ENCODE measurements at places on chromosomes 3 and 15.

GRCh38 chr15:48103647-48104046 is 17.1 kb upstream of the SLC24A5 start:
- DNase-seq: no peak

- DNase-seq: no peak
These were observed 152.7 kb downstream of the CD47 start for GRCh38 chr3:107938143-107938542.

DNA sequence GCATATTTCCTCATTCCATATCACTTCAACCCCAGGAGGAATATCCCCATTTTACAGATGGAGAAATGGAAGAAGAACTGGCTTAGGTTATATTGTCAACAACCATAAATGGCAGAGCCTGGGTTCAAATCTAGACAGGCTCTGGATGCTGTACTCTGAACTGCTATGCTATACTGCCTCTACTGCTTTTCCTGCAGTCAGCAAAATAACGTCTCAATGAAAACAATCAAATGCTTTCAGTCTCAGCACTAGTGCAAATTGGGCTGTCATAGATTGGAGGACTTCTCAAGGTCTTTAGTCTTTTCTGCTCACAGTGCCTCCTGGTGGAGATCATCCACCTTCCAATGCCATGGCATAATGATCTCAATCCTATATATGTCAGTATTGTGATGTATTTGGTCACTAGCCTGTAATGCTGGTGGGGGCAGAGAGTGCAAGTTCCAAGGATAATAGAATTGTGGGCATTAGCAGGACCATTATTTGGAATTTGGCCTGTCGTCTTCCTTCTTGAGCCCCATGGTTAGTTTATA is 285.0 kb downstream of the CLSTN2 start:
- no peak for DNase-seq

GRCh38 chr15:45714590-45715488 is 80.0 kb downstream of the SQOR start:
- no peak for DNase-seq

DNA sequence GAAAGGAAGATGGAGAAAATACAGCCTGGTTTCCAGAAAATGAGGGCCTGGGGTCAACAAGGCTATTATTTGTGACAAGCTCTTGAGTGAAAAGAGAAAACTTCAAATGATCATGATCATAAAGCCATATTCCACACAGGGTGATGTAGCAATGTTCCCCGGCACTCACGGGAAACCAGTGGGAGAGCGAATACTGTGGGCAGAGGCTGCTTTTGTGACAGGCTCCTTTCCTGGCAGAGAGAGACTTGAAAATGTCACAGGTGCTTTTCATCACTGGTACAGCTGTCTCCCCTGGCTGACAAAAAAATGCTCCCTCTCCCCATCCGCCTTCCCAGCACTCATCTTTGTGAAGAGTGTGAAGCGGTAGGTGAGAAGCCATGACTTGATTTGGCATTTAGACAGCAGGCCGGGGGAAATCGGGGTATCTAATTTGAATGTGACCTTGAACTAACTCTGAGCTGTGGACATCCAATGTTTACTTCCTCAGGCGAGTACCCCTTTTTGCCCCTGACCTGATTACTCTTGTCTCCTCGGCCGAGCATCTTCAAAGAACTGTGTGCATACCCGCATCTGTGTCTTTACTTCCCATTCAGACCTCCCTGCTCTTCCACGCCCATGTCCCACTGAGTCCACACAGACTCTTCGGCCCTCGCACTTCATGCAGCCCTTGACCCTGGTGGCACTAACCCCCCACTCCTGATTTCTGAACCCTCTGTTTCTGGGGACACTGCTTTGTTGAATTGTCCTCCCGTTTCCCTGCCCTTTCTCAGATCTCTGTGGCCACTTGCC is 23.2 kb downstream of the CA12 start:
- DNase-seq: no peak
